ENCODE measurements at places on chromosomes 13 and 19. TPM values are rescaled to one million over a fixed set of nuclear protein-coding genes. Genes with fewer than 3 reads are reported as not detected.

The ZNF823 gene
- total RNA-seq = 4.4 TPM

The KRTDAP gene
- not detected for total RNA-seq

The KIR2DL3 gene
- total RNA-seq = 0.84 TPM

The PRKCG gene
- total RNA-seq = 0.10 TPM

The SEMA6B gene
- 6.0 TPM for total RNA-seq

The ADGRE3 gene
- total RNA-seq = 0.63 TPM

The LMO7 gene
- 18.4 TPM for total RNA-seq

The PNMA8A gene
- total RNA-seq = not detected

The IGFL2 gene
- not detected for total RNA-seq

The HIF3A gene
- total RNA-seq = not detected

The SELENOV gene
- not detected for total RNA-seq

The CEBPA gene
- 19.8 TPM for total RNA-seq

The SACS gene
- 21.1 TPM for total RNA-seq

The ANGPTL4 gene
- total RNA-seq = not detected

The CLEC17A gene
- total RNA-seq = 1.6 TPM

The CEACAM3 gene
- 0.52 TPM for total RNA-seq

The FCER2 gene
- 25.4 TPM for total RNA-seq

The NOVA2 gene
- total RNA-seq = under 0.01 TPM

The LGALS4 gene
- total RNA-seq = 0.21 TPM

The KLHL1 gene
- total RNA-seq = not detected

The ZNF586 gene
- 56.8 TPM for total RNA-seq

The CLC gene
- total RNA-seq = 0.73 TPM

The ZNF77 gene
- total RNA-seq = 1.4 TPM

The SYNE4 gene
- 0.10 TPM for total RNA-seq

The LILRB3 gene
- 51.4 TPM for total RNA-seq

The LYPD3 gene
- total RNA-seq = 3.5 TPM

The KLK7 gene
- total RNA-seq = not detected

The RGS9BP gene
- 0.10 TPM for total RNA-seq

The PALM gene
- total RNA-seq = not detected

The TLE6 gene
- total RNA-seq = not detected

The SKA3 gene
- 19.7 TPM for total RNA-seq

The KIR3DL2 gene
- total RNA-seq = 0.84 TPM

The ZNF814 gene
- 25.6 TPM for total RNA-seq

The SLC8A2 gene
- total RNA-seq = not detected

The PEAK3 gene
- 0.52 TPM for total RNA-seq

The TGDS gene
- total RNA-seq = 5.5 TPM

The GET3 gene
- 28.7 TPM for total RNA-seq

The ZNF208 gene
- total RNA-seq = 3.1 TPM

The CYP4F8 gene
- total RNA-seq = under 0.01 TPM
